ENCODE measurements at places on chromosomes 16 and 17. TPM values are rescaled to one million over a fixed set of nuclear protein-coding genes. Genes with fewer than 3 reads are reported as not detected.

GPR179 gene
- not detected for total RNA-seq

OR3A3 gene
- not detected for total RNA-seq

ATP2C2 gene
- total RNA-seq = not detected

OR1F1 gene
- total RNA-seq = not detected

GAS2L2 gene
- total RNA-seq = not detected

SCARF1 gene
- 0.47 TPM for total RNA-seq

LGALS9 gene
- 113 TPM for total RNA-seq

PRSS8 gene
- 0.20 TPM for total RNA-seq

DNAI2 gene
- not detected for total RNA-seq

All from M059J (cell line).